ENCODE measurements at places on chromosomes 1 and 21.

- DNase-seq: no peak
Observed at GRCh38 chr1:204673909-204674649, 11.5 kb downstream of the LRRN2 start.

DNA sequence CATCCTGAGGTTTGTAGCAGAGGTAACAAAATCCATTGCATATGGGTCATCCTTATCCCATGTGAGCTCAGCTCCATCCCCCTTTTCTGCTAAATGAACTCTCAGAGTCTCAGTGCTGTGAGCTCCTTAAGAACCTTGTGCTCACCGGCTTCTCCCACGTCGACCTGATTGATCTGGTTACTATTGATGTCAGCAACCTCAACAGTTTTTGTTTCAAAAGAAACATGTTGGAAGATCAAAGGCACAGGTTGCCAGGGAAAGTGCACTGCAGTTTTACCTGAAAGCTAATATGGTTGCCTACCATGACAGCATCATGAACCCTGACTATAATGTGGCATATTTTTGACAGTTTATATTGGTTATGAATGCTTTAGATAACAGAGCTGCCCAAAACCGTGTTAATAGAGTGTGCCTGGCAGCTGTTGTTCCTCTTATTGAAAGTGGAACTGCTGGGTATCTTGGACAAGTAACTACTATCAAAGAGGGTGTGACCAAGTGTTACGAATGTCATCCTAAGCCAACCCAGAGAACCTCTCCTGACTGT lies 131.4 kb downstream of the HS2ST1 start:
- DNase-seq: no peak

DNA sequence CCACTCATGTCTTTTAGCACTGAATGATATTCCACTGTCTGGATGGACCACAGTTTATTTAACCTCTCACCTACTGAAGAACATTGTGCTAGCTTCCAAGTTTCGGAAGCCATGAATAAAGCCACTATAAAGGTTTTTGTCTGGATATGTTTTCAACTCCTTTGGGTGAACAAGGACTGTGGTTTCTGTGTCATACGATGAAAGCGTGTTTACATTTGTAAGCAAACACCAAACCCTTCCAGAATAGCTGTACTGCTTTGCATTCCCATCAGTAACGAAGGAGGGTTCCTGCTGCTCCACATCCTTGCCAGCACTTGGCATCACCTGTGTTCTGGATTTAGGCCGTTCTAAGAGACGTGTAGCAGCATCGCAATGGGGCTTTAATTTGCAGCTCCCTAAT lies 10.7 kb upstream of the ARHGEF16 start:
- DNase-seq: no peak

GRCh38 chr1:27356619-27357280 lies 10.0 kb downstream of the MAP3K6 start:
- no peak for DNase-seq

GRCh38 chr1:32666901-32667566 lies 16.0 kb downstream of the RBBP4 start:
- DNase-seq: no peak

GRCh38 chr1:16226490-16227179 lies 10.3 kb downstream of the CPLANE2 start:
- no peak for DNase-seq

DNA sequence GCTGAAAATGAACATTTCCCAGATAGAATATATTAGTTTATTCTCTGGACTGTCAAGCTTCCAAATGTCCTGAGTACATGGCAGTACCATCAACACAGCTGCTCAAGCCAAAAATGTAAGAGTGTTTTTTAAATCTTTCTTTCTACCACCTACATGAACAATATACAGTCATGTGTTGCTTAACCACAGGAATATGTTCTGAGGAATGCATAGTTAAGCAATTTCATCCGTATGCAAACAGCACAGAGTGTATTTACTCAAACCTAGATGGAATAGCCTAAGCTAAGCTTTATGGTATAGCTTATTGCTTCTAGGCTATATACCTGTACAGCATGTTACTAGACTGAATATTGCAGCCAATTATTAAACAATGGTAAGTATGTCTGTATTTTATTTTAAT lies 561.9 kb upstream of the ADGRL4 start:
- DNase-seq: no peak

DNA sequence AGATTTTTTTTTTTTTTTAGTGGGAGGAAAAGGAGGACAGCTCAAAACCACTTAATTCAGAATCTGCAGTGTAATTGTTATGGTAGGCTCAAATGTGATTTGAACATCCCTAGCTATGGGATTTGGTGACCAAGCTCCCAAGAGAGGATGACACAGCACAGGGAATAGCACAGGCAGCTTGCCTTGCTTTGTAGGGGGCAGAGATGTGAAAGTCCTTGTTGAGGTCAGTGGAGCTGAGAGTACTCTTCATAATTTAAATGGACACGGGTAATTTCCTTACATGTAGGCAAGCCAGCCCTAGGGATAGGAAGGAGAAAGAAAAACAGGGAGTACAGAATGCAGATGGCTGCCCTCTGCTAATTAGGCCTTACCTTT lies 3.2 kb upstream of the UCK2 start:
- DNase-seq: no peak

DNA sequence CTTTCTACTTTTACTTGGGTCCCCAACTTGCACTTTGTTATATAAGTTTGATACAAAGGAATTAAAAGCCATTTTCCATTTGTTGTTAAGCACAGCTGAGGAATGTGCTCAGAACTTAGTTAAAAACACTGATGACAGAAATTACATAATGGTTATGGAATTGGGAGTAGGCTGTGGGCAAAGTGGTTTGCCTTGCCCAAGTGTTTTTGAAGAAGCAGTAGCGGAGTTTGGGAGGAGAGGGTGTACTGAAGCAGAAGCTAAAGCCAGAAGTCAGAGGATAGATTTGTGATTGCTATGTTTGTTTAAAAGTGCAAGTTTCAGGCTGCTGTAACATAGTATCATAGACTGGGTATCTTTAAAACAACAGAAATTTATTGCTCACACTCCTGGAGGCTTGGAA lies 391.8 kb downstream of the DUSP10 start:
- DNase-seq: no peak

DNA sequence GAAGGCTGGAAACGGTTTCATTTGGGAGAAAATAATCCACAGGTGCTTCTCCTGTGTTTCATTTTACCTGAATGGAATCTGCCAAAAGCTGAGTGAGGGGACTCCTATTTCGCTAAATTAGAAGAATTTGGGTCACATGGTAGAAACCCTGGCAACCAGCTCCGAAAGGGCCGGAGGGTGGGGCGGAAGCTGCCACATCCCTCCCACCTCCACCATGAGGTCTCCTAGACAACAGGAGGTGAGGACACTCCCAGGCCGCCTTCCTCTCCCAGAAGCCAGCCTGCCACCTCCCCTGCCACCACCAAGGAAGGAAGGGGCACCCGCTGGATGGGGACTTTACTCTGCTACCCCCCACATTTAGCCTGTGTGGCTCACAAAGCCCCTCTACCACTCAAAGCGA lies 199.9 kb upstream of the ZC3H12A start:
- DNase-seq: no peak

GRCh38 chr1:177106196-177106595 lies 58.3 kb downstream of the ASTN1 start:
- no peak for DNase-seq

DNA sequence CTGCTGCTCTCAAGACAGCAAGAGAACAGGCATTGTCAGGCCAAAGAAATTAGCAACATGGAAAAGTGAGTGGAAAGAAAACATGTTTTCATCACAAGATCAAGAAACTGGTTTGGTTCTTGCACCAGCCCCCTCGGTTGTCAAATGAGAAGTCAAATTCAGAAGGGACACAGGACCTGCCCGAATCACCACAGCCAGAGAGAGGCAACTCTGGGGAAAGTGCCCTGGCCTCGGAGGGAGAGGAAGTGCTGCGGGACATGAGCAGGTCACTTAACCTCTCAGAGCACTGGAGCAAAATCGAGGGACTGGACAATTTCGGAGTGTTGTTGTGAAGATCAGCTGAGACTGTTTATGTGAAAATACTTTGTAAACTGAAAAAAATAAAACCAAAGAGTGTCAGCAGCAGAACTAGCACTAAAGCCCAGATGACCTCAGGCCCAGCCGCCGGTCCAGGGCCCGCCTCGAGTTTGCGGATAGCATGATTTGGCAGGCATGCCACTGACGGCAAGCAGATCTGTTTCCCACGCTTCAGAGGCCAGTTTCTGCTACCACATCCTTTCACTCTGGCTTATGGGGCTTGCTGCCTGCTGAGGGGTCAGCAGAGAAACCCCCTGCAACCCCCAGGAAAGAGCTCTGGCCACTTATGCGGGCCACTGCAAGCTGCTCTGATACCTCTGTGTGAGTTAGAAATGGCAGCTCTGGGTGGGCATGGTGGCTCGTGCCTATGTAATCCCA lies 32.1 kb downstream of the CD247 start:
- no peak for DNase-seq

- DNase-seq: no peak
Observed at GRCh38 chr1:71351438-71351837, 270.6 kb upstream of the ZRANB2 start.

DNA sequence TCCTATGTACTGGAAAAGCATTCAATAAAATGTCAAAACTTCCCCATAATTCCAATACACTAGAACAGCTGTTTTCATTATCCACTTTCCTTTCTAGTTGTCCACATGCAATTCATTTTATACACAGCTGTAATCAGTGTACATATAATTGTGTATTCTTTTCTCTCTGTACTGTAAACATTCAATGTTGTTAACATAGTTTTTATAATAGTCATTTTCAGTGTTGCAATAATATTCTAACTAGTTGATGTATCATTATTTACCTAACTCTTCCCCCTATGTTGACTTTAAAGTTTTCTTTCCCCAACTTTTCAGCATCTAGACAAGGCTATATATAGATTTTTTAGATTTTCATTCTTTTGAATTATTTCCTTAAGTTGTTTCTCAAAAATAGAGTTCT lies 44.4 kb downstream of the DIPK1A start:
- no peak for DNase-seq

GRCh38 chr1:20183035-20183434 lies 2.9 kb upstream of the UBXN10 start:
- DNase-seq: no peak

- DNase-seq: no peak
Observed at GRCh38 chr1:161188381-161188780, 10.5 kb downstream of the ADAMTS4 start.

DNA sequence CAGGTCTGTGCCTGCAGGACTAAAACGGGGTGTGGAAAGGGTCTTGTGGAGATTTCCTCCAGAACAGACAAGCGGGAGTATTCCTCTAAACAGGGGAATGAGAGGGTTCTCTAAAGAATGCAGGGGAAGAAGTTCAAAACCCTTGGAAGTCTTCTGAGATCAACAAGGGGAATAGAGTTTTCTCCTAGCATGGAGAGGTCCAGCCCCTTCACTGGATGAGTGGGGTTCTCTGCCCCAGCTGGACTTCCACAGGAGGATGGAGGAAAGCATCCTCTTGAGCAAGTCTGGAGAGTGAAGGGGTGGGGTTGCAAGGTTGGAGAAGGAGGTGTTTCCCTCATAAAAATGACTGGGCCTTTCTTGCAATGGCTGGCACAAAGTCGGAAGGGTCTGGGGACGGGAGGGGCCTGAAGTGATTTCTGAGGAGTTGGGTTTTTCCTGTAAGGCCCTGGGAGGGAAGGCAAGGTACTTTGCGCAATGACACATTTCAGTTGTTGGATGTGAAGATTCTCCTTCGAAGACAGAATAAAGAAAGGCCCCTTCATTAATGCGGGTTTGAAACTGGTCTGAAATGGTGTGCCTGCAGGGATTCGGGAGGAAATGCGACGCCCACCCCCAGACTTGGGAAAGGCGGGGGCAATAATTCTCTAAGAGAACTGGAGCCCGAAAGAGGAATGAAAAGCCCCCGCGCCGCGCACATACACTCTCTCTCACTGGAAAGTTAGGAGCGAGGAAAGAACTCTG lies 884 bp downstream of the SPATA6 start:
- DNase-seq: no peak

- DNase-seq: no peak
Observed at GRCh38 chr1:2067393-2067792, 17.2 kb downstream of the PRKCZ start.

DNA sequence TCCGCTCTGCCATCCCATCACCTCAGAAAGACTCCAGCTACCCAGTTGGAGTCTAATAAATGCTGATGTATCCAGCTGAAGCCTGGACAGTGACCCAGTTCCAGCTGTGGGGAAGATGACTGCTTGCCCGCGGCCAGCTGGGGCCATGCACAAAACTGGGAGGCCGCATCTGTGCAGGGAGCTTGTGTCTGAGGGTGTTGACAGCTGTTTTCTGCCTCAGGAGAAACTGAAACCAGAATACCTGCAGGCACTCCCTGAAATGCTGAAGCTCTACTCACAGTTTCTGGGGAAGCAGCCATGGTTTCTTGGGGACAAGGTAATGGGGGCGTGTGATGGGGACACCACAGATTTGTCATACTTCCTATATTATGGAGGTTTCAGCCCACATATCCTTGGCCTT lies 3.2 kb downstream of the GSTM2 start:
- no peak for DNase-seq

DNA sequence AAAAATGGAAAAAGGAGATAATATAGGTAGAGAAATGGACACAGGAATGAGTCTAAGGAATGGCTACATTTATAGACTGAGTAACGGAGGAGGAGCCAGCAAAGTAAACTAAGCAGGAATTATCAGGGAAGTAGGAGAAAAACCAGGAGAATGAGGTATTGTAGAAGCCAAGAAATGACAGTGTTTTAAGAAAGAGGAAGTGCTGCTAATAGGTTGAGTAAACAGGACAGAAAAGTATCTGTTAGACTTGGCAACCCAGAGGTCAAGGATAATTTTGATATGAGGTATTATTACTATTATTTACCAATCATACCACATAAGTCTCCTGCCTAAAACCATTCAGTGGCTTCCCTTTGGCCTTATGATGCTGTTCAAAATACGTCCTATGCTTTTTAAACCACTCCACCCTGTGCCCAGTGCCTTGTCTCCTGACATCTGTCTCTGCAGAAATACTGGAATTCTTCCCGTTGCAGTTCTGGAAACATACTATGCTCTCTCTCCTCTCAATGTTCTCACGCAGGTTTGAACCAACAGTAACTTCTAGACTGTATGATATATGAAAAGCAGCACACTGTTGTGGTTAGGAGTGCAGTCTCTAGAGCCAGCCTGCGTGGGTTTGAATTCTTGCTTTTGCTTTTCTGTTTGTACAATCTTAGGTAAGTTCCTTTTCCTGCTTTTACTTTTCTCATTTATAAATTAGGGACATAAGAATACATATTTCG lies 24.6 kb upstream of the NEK7 start:
- DNase-seq: no peak

DNA sequence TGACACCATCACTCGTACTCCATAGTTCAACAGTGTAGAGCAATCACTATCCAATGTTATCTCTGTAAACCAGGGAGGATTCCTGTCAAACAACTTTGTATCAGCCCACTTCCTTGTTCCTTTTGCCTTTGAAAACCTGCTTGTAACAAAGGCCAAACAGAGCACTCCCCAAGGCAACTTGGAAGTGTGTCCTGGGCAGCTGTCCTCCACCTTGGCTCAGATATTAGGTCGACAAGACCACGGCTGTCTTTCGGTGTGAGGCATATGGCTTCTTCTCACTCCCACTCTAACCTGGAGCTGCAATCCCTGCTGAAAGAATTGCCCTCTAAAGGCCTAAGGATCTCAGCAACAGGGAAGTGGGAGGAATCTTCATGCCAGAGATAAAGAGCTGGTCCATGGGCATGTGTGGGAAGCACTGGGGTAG lies 66.7 kb downstream of the ITPKB start:
- no peak for DNase-seq

GRCh38 chr1:154768456-154769125 lies 101.5 kb downstream of the KCNN3 start:
- DNase-seq: no peak

All from SHP77 treated with DMSO at 0.1 percent for 48 hours (cell line).